ENCODE measurements at places on chromosomes 11 and 22.
A peak's percentile ranks its signal among the peaks of the same experiment; 100 is the strongest.

DNA sequence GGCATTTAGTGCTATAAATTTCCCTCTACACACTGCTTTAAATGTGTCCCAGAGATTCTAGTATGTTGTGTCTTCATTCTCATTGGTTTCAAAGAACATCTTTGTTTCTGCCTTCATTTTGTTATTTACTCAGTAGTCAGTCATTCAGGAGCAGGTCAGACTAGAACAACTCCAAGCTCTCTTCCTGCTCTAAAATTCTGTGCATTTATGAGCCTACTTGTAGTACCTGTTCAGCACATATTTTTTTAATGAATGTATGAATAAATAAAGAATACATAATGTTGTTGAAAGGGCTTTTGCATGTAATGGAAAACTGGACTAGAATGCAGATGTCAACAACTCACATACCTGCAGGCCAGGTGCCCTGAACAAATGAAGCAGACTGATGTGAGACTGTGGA, 13.7 kb upstream of the HEPHL1 start:
- no peak for DNase-seq

DNA sequence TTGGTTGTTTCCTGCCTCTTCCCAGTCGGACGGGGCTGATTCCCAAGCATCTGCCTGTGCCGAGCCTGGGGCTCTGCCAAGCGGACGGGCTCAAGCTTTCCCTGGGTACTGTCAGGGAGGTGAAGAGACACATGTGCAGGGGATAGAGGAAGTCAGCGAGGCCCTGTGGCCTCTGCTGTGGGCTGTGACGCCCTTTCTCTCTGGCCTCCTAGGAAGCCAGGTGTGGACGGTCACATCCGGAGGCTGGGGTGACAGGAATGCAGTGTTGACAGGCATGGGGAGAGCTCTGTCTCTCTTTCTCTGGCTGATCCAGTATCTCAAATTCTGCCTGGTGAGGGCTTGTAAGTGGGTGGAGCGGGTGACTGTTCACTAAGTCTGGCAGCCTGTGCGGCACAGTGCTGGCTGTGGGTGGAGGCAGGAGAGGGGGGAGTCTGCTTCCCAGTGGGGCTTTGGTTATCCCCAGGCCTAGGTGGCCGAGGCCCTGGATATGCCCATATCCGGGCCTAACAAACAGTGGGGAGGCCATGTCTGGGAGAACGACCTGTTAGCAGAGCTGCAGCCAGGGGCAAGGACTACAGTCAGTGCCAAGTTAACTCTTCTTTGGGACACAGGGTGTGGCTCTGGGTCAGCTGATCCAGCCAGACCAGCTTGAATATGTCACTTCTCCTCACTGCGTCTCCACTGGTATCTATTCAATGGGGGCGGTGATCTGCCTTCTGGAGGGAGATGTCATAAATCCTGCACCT, 1.9 kb downstream of the KCTD17 start:
- no peak for DNase-seq

- DNase-seq: no peak
Observed at GRCh38 chr11:12818333-12819015, 144.3 kb downstream of the TEAD1 start.

GRCh38 chr11:92837595-92837994, 131.9 kb upstream of the MTNR1B start:
- DNase-seq: no peak

GRCh38 chr22:35312198-35313059, 12.7 kb downstream of the TOM1 start:
- DNase-seq: peak; percentile 26

DNA sequence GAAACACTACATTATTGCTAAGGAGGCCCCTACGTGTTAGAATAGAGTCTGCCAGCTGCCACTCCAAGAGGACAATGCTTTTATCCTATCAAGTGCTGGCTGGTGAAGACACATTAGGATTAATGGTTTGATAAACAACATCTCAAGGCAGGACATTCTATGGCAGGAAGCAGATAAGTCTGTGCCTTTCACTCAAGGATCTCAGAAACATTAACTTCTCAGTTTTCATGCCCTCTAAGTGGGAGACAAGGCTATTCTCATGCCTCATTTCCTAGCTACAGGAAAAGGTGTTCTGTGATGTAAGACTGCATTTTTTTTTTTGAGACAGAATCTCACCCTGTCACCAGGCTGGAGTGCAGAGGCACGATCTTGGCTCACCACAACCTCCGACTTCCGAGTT, 23.5 kb upstream of the TIMP3 start:
- no peak for DNase-seq

- DNase-seq: no peak
Observed at GRCh38 chr11:121090145-121090721, 10.8 kb upstream of the TECTA start.

DNA sequence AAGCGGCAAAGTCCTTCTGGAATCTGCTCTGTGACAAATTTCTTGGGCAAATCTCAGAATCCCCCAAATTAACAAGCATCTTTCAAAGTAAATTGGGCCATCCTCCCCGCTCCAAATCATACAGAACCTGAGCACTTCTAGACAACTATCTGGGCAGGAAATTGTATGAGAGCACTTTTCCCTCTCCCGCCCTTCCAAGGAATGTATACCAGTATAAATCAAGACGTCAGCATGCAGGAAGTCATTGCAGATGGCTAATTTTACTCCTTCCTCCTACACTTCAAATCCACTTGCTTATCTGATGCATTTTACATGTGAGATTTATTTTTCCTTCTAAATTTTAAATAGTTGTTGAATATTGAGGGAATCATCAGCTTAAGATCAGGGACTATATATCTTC, 52.1 kb downstream of the NTM start:
- no peak for DNase-seq

GRCh38 chr11:116412118-116412889, 360.5 kb downstream of the BUD13 start:
- DNase-seq: no peak

DNA sequence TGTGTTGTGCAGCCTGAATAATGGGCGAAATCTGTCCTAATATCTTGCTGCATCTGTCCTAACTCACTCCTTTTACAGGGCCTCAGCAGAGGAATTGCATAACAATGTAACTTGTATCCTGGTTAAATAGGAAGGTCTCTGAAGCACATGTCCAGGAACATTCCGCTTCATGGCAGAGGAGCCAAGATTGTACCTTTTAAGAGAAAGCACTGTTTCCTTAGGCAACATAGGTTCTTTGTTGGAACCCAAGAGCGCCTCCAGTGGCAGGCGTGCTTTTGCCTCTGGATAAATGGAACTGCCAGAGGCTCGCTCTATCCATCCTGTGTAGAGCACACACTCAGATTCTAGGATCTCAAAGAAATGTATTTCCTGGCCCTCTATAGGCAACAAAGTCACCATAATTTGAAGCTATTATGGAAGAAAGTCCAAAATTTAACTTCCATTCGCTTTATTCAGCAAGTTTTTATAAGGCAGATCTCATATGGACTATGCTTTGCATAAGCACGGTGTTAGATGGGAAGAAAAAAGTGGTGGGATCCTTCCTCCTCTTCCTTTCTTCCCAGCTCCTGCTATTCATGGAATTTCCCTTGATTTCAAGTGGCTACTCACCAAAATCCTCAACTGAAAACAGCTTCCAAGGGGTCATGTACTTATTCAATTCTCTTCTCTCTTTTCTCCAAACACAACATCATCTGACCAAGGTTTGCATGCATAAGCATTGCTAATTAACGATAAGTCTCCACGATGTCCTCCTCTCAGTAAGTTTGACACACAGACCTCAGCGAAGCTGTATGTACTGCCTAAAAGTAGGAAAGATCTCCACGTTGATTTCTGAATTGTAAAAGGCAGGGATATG, at the start of gene BLID:
TSS of gene BLID (minus strand) at position 692 of the 856 bp plus-strand sequence. CDS start at position 399, 293 bp downstream.
- no peak for DNase-seq

GRCh38 chr11:77557553-77557952, 32.2 kb upstream of the AQP11 start:
- no peak for DNase-seq

GRCh38 chr11:9538548-9538947, 34.9 kb upstream of the WEE1 start:
- DNase-seq: no peak

GRCh38 chr11:111635706-111636045, 33.4 kb downstream of the SIK2 start:
- DNase-seq: no peak

DNA sequence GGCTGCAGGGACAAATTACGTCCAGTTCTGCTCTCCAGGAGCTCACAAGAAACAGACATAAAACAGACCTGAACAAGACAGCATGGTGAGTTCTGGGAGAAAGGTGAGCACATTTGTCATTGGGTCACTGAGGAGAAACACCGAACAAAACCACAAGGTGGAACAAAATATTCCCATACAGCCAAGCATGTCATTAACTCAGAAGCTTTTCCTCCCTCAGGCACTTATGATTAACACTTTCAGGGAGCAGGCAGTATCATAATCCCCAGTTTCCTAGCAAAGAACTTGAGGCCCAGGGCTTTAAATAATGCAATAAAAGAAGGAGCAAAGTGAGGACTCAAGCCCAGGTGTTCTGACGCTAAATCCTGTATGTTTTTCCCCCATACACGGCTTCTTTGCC, 43.0 kb downstream of the P4HA3 start:
- DNase-seq: no peak

DNA sequence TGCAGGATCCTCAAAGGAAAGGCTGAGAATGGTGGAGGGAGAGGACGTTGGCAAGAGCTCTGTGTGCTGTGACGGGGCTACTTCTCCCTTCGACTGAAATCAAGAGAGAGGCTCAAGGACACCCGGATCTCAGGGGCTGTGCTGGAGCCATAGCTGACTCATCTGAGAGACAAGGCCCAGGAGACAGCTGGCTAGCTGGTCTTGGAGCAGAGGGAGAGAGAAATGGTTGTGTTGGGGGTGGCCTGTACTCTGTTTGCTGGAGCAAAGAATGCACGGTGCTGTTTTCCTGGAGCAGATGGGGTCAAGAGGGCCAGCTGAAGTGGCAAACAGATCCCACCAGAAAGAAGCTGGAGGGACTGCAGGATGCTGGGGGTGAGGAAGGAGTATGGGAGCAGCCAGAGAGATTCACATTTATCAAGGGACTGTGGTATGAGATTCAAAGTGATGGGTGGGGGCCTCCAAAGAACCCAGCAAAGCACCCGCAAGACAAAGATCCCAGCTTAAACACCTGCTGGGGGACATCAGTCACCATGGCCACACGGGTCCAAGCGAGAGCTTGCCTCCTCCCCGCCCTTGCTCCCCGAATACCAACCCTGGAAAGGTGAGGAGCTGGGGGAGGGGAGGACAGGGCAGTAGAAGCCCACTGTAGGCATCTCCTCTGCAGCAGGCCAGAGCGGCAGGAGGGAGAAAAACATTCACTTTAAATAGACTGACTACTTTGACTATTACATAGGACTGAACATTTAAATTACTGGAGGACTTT, 40.8 kb downstream of the MAP6 start:
- DNase-seq: no peak

- no peak for DNase-seq
Observed at GRCh38 chr11:115197433-115197832, 306.8 kb downstream of the CADM1 start.

GRCh38 chr11:129489249-129489648, 113.6 kb downstream of the BARX2 start:
- no peak for DNase-seq

GRCh38 chr11:115155978-115156377, 348.2 kb downstream of the CADM1 start:
- no peak for DNase-seq

DNA sequence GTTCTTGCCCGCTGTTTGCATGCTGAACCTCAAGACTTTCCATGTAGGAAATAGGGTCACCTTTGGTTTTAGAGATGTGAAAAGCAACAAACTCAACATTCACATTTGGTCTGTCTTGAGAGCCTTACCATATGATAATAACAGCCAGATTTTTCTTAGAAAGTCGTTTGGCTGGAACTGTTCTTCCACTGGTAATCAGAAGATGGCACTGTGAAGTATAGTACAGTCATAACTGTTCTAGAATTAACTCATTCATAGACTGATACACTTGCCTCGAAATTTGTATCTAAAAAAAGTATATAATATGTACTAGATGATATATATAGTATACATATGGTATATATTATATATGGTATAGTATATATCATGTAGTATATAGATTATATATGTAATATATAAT, 12.3 kb downstream of the LUZP2 start:
- DNase-seq: no peak

DNA sequence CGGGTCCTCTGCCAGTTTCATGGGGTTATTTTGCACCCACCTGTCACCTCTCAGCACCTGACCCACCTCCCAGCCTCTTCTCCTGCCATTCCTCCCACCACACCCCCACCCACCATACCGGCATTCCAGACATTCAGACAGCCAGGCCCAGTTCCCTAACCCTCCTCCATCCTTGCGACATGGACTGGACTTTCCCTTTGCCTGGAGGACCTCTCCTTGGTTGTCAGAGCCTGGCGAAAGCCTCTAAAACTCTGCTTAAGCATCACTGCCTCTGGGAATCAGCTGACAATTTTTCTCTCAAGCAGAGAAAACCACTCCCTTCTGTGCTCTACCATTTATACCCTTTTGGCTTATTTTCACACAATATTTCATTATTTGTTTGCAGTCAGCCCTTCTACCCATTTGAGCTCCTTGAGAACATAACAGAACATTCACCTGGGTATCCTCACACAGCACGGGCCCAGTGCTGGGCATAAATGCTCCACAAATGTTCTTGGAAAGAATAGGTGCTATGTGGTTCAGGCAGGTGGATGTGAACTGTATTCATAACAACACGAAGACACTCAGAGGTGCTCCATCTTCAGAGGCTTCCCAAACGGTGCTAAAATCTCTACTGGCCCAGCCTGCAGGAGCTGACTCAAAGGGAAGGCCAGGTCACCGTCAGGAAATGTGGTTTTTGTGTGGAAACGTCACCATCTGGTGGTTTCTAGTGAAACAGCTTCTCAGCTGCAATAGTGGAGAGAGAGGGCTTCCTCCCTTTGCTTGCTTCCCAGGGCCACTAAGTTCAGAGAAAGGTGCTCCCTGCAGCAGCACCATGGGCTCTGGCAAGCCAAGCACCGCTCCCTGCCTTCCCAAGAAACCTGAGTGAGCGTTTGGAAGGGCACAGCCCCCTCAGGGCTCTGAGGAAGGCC, 10.4 kb downstream of the SPATA19 start:
- no peak for DNase-seq

- DNase-seq: no peak
Observed at GRCh38 chr22:26981541-26981940, 324.2 kb downstream of the MIAT start.

DNA sequence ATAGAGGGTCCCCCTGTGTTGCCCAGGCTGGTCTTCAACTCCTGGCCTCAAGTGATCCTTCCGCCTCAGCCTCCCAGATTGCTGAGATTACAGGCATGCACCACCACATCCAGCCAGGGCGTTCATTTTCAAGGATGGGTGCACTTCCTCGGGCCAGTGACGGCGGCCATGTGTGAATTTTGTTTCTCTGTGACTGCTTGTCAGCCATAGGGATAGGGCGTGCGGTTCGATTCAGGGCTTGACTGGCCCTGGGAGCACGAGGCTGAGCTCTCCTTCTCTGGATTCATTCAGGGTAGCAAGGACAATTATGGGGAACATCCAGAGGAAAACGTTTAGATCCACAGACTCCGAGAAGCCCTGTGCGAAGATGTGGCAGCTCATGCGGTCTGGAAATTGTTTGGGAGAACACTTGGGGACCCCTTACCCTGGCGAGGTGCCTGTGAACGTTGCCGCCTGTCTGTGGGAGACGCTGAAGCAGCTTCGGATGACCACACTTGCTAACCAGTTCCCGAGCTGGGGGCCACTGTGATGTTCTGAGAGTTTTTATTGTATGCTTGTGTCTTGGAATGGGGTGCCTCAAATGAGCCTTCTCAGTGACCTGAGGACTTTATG, 2.9 kb downstream of the PTDSS2 start:
- no peak for DNase-seq

- no peak for DNase-seq
Observed at GRCh38 chr22:22425356-22425755, 83.2 kb downstream of the ZNF280B start.

GRCh38 chr11:121417055-121417551, 35.0 kb upstream of the SORL1 start:
- peak; percentile 48 for DNase-seq
